ENCODE measurements at places on chromosomes 2 and 18. TPM values are rescaled to one million over a fixed set of nuclear protein-coding genes. Genes with fewer than 3 reads are reported as not detected.

Gene HOXD13
- total RNA-seq = not detected

Gene CCDC150
- total RNA-seq = not detected

Gene ARHGAP28
- total RNA-seq = 0.35 TPM

Gene LYPD6
- total RNA-seq = 4.0 TPM

Gene PROKR1
- 0.27 TPM for total RNA-seq

Gene RUFY4
- not detected for total RNA-seq

Gene RAB6D
- not detected for total RNA-seq

Gene CDC42EP3
- 54.8 TPM for total RNA-seq

Data from gastroesophageal sphincter (tissue), 4 donors.